ENCODE measurements at places on chromosomes 12 and 14.

GRCh38 chr14:101070540-101071492 is 167.3 kb upstream of the RTL1 start:
- DNase-seq, result no peak

DNA sequence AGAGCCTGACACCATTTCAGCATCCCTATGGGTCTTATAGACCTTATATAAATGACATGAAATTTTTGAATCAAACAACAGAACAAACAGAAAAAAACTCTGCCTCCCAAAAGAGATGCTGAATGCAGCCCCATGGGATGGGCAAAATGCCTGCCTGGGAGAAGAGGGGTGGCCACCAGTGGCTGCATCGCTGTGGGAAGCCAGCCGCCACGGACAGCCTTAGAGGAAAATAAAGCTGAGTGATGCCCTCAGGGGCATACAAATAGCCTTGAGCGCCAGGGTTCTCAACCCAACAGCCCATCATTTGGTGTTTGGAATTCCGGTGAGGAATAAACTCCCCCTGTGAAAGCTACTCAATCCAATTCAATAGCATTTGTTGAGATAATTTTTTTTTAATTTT is 22.9 kb downstream of the SYNE3 start:
- DNase-seq, result no peak

- DNase-seq, result no peak
Measured at GRCh38 chr12:22473212-22473611, 71.1 kb downstream of the C2CD5 start.

- no peak for DNase-seq
Measured at GRCh38 chr14:91372671-91373495, 44.7 kb downstream of the CCDC88C start.

- no peak for DNase-seq
Measured at GRCh38 chr12:123807670-123808069, 45.6 kb downstream of the DNAH10 start.

DNA sequence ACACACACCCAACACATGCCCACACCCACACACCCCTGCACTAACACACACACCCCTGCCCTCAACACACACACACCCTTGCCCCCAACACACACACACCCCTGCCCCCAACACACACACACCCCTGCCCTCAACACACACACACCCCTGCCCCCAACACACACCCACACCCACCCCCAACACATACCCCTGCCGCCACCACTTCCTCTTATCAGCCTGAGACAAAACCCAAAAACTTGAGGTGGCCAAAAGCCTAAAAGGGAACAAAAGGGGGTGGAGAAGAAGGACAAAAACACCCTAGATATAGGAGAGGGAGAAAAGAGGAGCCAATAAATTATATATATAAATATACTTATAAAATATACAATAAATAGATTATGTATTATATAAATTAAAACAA is 9.1 kb upstream of the DEGS2 start:
- DNase-seq, result no peak

- DNase-seq, result no peak
Measured at GRCh38 chr12:93361151-93361919, 16.4 kb upstream of the NUDT4 start.

- DNase-seq, result no peak
Measured at GRCh38 chr12:85759091-85759490, 77.1 kb downstream of the RASSF9 start.

- DNase-seq, result no peak
Measured at GRCh38 chr12:39966256-39966655, 139.6 kb downstream of the SLC2A13 start.

- DNase-seq, result no peak
Measured at GRCh38 chr12:53703756-53704155, 23.5 kb downstream of the CALCOCO1 start.

GRCh38 chr12:49059299-49060171 is 1.1 kb downstream of the KMT2D start:
- DNase-seq, result peak; percentile 24

Measured in GM12891 (cell line).